ENCODE measurements at places on chromosomes 3 and 15.
A peak's percentile ranks its signal among the peaks of the same experiment; 100 is the strongest.

GRCh38 chr15:40468898-40469331 is 1.9 kb upstream of the CHST14 start:
- DNase-seq: no peak

DNA sequence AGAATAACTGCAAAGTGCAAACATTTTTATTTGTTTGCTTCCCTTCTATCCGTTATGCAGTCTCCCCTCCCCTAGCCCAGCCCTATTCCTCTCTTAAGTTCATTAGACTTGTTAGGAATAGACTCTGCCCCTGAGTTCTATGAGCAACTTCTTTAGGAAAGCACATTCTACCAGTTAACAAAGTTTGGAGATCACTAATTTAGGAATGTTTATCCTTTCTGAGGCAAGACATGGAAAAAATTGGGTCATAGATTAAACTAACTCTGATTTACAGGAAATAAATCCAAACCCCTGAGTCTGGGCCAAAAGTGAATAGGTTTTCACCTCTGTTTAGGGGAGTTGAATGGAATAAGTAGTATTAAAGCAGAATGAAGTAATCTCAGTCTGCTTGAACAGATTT is 34.4 kb downstream of the C3orf80 start:
- DNase-seq: no peak

DNA sequence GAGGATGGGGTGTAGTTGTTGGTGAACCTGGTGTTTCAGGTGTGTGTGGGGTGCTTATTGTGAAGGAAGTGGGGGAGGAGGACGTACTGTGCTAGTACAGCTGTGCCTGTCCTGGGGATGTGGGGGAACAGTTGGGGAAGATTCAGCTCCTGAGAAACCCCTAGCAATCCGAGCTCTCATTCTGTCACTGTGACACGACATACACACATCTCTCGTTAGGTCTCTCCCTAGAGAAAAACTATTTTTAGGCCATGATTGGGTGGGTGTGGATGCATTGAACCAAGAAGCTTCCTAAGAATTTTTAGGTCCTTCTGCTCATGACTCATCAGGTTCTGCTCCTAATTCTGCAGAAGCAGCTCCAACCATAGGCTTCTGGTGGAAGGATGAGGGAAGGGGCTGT is 54.3 kb downstream of the SLC30A4 start:
- DNase-seq: no peak

DNA sequence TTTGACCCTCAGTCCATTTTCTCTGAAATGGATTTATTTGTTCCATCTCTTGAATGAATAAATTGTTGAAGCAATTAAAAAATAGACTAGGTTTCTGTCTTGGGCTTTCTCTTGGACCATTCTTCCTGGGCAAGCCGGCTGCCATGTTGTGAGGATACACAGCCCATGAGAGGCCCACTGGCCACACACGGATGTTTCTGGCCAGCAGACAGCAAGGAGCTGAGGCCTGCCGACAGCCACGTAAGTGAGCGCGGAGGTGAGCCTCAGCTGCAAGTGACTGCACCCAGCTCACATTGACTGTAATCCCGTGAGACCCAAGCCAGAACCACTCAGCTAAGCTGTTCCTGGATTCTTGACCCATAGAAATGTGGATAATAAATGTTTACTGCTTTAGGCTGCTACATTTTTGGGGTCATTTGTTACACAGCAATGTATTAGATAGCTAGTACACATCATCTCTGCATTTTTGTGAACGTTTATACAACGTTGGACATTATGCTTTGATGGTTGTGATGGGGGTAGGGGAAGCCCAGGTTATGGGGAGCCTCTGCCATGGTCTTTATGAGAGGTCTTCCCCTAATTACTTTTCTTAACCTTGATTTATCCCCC is 22.8 kb downstream of the IDH3A start:
- no peak for DNase-seq

DNA sequence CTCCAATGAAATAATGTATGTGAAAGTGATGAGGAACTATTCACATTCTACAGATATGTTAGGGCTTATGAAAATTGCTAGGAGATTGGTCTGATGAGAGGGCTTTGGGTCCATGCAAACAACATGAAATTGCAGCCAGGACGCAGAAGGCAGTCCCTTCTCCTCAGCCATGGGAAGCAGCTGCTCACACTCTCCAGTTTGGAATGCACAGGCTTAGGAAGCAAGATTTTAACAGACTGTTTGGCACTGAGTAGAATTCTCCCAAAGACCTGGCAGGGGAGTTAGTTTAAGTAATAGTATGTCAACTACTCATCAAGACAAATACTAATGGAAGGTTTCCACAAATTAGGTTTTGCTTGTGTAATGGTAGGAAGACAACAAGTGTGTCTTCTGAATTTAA is 500.7 kb upstream of the ARRDC4 start:
- DNase-seq: no peak

DNA sequence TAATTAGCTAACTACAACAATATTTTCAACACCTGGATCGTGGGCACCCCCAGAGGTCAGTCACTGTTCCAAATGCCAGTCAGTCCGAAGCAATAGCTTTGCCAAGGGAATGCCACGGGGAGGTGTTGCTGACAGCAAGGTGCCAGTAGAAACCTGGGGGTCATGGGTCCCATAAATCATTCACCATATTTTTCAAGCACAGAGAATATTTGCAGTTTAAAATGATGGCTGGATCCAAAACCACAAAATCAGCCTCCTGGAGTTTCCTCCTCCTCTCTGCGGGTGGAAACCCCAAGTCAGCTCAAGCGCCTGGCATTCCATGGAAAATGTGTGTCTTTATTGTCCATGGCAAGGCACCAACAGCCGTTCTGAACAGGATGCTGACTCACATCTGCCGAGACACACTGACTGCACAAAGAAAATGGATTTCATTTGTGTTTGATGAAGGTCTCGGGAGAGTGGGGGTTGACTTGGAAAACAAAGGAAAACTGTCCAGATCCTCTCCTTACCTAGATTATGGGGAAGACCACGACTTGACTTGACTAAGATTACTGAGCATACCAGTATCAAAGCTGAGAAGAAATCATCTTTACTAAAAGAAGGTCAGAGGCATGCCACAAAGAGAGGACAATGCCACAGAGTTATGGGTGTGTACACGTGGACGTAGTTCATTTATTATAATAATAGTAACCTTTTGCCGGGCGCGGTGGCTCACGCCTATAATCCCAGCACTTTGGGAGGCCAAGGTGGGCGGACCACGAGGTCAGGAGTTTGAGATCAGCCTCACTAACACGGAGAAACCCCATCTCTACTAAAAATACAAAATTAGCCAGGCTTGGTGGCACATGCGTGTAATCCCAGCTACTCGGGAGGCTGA is 26.4 kb downstream of the ANXA2 start:
- no peak for DNase-seq

GRCh38 chr3:3646934-3647333 is 152.3 kb upstream of the LRRN1 start:
- no peak for DNase-seq

DNA sequence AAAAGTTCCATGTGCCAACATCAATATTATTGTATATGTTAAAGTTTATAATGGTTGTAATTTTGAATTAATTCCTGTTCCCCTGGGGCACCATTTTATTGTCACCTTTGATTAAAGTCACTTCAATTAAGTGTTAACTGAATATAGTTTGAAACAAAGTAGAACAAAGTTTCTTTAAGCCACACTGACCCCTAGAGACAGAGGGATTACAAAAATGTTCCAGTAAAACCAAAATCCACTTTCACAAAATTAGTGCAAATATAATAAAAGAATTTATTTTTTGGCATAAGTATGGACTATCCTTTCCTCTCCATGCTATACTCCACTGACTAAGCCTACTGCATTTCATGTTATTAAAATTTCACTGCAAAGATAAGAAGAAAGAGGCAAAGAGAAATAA is 123.9 kb downstream of the ZMAT3 start:
- no peak for DNase-seq

GRCh38 chr15:93613386-93613785 is 524.4 kb upstream of the RGMA start:
- DNase-seq: no peak

- no peak for DNase-seq
These were observed 387.5 kb upstream of the ATP11B start for GRCh38 chr3:182405759-182406158.

DNA sequence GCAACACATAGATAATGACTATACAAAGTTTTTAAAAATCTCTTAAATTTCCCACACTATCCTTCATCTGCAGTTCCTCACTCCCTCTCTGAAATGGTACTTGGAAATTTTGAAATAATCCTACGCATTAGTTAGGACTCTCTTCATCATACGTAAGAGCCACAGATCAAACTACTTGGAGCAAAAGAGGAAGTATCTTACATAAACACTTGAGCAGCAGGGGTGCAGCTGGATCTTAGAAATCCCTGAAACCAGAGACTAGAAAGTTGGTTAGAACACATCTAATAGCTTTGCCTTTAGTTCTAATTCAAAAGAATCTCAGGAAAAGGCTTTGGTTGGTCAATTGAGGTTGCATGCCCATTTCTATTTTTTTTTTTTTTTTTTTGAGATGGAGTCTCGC is 38.8 kb upstream of the ZNF445 start:
- no peak for DNase-seq

- no peak for DNase-seq
These were observed 118.8 kb upstream of the PDZRN3 start for GRCh38 chr3:73743551-73743950.

- peak; percentile 46 for DNase-seq
These were observed 11.3 kb upstream of the SOX2 start for GRCh38 chr3:181700168-181701087.

GRCh38 chr3:155335724-155336354 is 42.4 kb upstream of the STRIT1 start:
- no peak for DNase-seq

DNA sequence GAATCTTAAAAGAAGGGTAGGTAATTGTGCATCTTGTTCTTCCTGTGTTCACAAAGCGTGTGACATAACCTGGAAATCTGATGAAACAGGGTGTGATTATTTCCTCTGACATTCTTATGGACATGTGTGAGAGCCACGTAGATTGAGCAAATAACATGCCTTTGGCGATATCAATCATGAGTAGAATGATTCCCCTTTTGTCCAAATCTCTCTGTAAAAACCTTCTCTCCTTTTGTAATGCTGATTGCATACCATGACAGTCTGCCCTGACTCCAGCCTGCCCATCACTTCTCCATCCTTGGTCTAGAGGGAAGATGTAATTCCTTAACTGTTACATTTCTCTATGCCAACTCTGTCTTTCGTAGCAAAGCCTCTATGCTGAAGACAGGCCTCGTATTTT is 115.0 kb downstream of the IL5RA start:
- DNase-seq: no peak

- no peak for DNase-seq
These were observed 911.2 kb downstream of the MCTP2 start for GRCh38 chr15:95142531-95142930.

DNA sequence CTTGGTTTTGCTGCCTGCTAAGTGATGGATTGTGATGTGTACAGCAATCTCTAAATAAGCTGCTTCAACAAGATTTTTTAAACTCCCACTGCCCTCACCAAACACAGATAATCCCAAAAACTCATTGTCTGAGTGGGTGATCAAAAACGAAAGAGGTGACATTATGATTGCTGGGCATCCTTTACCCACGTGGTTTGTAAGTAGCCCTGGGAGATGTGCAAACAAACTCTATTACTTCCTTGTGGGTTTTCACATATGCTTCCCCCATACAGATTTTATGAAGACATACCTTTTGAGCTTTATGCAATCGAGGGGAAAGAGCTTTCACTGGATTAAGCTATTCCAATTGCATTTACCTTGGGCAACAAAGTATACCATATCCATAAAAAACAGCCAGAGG is 1000.4 kb downstream of the FHIT start:
- no peak for DNase-seq

GRCh38 chr3:140760324-140761075 is 82.6 kb downstream of the TRIM42 start:
- DNase-seq: no peak

- no peak for DNase-seq
These were observed 55.8 kb downstream of the CMSS1 start for GRCh38 chr3:99873269-99874102.

DNA sequence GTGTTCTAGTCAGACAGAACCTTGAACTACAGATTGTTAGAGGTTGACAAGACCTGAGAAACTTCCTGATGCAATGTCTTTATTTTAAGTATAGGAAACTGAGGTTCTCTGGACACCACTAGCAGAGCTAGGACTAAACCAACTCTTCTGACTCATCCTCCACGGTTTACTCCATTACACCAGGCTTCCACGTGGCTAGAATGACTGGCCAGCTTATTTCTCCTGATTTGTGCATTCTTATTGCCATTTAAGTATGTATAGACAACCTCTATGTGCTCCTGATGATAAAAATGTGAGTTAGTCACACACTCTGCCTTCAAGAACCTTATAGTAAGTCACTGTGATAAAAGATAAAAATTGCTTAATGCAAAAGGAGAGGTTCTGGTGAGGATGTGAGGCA is 182.7 kb downstream of the MEX3B start:
- DNase-seq: no peak

DNA sequence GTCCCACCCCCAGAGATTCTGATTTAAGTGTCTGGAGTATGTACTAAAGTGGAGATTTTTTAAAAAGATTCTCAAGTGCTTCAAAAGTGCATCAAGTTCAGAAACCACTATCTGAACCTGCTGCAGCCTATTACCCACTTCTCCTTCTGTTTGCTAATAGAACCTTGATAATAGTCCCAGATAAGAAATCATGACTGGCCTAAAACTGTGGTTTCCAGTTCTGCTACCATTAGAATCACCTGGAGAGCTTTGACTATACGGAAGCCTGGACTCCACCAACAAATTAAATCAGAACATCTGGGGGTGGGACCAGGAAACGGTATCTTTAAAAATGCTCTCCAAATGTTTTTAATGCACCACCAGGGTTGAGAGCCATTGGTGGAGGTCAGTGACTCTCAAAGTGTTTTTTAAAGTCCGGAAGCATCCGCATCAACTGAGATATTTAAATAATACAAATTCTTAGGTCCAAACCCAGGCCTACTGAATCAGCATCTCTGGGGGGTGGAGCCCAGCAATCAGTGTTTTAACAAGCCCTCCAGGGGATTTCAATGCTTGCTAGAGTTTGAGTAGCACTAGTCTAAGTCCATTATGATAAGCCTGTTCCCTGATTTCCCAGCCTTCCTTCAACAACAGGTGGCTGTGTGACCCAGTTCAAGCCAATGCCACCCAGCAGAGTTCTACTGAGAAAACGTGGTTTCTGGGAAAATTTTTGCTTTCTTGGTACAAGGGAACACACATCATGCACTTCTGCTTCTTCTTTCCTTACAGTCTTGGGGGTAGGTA is 45.4 kb upstream of the TIPARP start:
- no peak for DNase-seq

- DNase-seq: no peak
These were observed 36.3 kb downstream of the TMEM44 start for GRCh38 chr3:194596906-194597305.

GRCh38 chr3:28726840-28727239 is 378.2 kb upstream of the AZI2 start:
- no peak for DNase-seq
